HuH-7 (cell line): ENCODE measurements at places on chromosomes 6 and 20.

GRCh38 chr6:130526466-130526865, 160.6 kb downstream of the TMEM200A start:
- DNase-seq, result no peak

GRCh38 chr20:23277316-23277715, 73.3 kb upstream of the NXT1 start:
- DNase-seq, result no peak

DNA sequence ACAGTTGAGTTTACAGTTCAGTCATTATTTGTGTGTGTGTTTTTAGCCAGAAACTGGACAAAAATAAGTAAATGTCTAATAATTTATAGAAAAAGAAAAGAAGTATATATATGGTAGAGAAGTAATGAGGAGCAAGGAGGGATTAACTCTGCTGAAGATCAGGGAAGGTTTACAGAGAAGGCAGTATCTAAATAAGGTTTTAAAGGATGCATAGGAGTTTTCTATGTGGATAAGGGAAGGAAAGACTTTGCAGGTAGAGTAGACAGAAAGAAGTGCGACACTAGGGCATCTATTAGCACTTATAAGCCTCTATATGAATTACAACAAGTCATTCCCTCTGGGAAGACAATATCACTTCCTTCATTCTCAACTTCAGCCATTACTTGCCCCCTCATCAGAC, 34.3 kb downstream of the ISM1 start:
- DNase-seq, result no peak

DNA sequence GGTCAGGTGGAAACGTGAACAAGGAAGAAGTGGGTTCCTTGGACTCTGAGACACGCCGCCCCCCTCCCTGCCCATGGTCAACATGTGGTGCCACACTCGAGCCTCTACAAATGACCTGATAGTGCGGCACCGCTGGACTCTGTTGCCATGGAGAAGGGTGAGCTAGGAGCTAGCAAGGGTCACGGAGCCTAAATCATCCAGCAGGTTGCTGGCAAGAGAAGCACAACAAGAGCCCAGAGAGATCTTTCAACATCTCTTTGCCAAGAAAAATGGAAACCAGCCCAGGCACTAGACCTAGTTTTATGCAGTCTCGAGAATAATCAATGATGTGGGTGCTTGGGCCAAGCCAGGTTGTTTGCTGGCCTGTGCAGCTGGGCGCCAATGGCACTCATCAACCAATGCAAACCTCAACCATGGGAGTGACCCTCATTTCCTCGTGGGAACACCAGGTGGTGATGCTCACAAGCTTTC, 69.5 kb downstream of the NOL4L start:
- no peak for DNase-seq

DNA sequence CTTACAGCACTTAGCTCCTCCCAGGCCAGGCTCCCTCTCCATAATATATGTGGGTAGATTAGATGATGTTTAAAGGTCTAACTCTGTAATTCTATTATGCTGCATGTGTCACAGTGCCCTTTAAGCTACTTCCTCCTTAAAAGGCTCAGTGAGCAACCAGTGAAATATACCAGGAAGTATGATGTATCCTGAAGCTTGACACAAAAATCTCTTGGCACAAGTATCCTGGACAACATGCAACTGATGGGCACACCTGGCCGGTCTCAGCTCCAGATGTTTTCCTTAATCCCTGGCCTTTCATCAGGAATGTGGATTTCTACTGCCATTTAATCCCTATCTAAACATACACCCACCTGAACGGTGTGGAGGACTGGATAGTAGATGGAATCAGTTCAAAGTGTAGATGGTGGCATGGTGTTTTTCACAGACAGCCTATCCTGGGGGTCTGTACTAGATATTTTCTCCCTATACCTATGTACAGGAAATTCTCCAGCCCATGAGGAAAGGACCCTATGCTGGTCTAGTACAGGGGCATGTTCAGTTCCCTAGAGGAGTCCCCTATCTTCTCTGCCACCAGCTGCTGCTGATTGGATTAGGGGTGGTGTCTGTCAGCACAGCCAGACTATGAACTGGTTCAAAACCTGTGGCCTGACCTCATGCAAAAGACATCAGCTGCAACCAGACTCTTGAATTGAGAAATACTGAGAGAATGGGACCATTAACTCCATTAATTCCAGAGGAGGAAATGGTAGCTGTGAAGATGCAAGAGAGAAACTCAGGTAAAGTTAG, 59.4 kb upstream of the CITED2 start:
- no peak for DNase-seq
